AG20443 (cell line): ENCODE measurements at places on chromosomes 12 and 14.

DNA sequence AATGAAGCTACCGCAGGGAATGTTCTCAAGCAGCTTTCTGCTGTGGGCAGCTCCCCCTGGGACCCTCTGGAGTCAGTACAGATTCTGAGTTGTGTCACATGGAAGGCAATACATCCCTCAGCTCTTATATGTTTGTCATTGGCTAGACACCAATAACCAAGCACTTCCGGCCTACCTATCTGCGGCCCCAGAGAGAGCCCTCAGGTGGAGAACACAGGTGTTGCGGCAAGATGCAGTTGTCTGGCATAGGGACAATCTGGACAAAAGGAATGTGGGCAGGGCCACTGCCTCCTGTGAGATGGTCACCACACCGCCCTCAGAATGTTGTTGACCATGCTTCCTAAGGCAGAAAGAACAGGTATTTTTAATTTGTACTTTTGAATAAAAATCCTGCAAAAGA is 118.7 kb downstream of the BRMS1L start:
- DNase-seq, result no peak

- no peak for DNase-seq
These were observed 372.2 kb downstream of the RAD51B start for GRCh38 chr14:68191567-68192321.

DNA sequence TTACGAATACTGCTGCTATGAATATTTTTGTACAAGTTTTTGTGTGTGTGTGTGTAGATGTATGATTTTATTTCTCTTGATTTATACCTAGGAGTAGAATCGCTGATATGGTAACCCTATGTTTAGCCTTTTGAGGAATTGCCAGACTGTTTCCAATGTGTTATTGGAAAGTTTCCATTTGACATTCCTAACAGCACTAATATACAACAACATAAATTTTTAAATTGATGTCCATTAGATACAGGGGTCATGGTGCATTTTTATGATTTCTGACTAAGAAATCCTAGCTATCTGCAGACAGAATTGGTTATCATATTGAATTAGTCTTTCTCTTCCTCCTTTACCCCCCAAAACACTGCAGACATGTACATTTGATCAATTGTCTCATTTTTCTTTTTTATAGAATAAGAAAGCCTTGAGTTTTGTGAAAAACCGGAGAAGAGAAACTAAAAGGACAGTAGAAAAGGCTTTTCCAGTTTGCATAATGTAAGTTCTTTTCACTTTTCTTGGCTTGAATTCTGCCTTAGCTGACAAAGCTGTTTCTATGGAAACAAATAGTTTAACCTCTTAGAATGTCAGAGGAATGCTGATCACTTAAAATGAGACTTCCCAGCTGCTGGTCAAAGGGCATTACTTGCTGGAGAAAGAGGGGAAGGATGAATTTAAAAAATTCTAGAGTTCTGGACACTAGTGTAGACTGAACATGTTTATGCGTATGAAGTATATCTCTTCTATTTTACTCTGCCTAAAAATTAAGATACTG is 28.2 kb downstream of the PALS1 start:
- DNase-seq, result peak; percentile 79

DNA sequence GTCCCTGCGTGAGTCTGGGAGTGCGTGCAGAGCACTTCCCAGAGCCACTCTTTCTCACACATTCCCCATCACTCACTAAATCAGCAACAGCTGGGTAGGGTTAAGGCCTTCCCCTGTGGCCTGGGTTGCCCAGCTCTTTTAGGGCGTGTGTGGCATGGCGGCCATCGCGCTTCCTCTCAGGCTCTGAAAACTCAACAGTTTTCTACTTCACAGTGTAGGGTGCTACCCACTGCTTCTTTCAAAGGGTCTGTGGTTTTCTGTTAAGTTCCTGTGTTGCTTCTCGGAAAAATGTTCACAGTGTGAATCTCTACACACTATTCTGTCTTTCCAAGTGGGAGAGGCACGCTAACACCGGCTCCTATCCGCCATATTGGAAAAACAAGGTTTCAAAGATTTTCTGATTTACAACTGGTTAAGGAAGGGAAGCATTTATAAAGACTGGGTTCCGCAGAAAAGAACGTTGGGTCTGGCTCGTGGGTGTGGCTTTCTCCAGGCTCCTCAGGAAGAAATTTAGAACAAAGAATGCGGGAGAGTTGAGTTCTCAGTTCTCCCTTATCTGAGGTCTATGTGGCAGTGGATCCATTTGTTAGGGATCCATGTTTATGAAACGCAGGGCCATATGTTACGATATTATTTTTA is 34.9 kb upstream of the AEBP2 start:
- no peak for DNase-seq

GRCh38 chr12:2169940-2170339 is 117.2 kb downstream of the CACNA1C start:
- DNase-seq, result peak; percentile 55

DNA sequence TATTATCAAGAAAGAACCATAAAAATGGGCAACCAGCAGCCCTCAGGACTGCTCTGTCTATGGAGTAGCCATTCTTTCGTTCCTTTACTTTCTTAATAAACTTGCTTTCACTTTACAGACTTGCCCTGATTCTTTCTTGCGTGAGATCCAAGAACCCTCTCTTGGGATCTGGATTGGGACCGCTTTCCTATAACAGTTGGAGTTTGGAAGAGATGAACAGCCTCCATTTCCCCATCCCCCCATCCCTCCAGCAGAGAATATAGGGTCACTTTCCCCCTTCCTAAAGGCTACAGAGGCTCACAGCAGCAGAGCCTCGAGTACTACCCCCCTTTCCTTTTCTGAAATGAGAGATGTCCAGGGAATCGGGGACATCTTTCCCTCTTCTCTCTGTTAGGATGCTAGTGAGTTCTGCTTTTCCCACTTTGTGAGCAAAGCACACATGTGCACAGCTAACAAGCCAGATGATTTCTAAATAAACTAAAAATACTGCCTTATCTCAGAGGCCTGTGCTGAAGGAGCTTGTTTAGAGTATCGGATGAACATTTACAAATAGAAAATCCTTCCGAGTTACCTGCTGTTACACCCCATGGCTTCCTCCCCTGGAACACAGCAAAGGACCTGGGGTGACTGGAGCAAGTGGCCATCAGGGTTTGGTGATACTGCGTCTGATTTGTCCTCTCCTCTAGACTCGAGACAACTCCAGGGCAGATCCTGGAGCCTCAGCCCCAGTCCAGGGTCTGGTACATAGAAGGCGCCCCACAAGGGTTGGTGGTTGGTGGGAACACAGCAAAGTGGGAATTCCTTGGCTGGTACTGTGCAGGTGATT is 144.2 kb downstream of the SLC38A6 start:
- no peak for DNase-seq

DNA sequence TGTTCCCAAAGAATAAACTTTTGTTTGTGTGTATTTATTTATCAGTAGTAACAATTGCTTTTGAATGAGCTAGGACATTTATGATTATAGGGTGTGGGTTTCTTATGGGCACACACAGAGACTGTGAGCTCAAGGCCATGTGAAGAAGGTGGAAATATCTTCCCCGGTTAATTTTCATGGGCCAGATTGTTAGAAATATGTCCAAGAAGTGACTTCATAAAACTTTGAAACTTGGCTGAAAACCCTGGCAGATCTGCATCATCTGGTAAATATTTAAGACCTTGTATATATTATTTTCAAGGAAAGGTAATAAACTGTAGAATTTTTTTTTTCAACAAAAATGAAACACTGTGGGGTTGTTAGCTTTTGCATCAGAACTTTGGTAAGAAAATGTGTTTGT is 53.5 kb upstream of the RNU6-8 start:
- no peak for DNase-seq

- DNase-seq, result no peak
These were observed 171.2 kb downstream of the PCNX1 start for GRCh38 chr14:71078500-71078899.

- DNase-seq, result peak; percentile 14
These were observed 96.8 kb downstream of the TXNDC16 start for GRCh38 chr14:52455291-52456088.

DNA sequence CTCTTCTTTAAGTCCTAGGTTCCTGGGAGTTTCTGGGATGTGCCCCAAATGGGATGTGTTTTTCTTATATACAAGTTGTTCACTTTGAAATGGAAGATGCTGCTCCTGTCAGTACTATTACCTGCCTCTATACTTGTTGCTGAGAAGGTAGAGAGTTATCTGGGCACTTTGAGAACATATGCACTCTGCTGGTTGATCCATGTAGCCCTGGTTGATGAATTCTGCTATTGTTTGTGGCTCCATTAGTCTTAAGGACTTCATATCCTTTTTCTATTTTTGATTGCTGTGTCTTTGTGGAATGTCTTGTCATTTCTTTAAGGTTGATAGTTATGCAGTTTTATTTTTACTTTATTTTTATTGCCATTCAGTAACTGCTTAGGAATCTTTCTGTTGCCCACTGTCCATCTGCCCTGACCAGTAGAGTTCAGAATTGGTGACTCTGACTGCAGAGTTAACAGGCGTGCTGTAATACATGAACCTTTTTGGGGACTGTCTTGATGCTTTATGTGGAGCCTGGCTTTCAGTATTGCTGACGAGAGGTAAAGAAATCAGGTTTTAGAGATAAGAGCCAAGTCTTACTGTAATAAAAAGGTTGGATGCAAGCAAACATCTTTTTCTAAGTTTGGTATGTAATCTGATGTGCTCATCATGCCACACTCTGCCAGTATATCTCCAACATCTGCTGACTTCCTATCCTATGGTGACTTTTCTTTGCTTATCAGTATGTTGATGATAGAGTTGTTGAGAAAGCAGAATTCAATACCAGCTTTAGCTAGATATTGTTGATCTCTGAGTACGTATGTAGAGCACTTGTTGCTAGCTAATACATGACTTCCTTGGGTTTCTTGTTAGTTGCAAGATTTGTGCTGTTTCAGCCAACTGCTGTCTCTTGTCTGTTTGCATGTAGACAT is 1.6 kb downstream of the GMPR2 start:
- no peak for DNase-seq

DNA sequence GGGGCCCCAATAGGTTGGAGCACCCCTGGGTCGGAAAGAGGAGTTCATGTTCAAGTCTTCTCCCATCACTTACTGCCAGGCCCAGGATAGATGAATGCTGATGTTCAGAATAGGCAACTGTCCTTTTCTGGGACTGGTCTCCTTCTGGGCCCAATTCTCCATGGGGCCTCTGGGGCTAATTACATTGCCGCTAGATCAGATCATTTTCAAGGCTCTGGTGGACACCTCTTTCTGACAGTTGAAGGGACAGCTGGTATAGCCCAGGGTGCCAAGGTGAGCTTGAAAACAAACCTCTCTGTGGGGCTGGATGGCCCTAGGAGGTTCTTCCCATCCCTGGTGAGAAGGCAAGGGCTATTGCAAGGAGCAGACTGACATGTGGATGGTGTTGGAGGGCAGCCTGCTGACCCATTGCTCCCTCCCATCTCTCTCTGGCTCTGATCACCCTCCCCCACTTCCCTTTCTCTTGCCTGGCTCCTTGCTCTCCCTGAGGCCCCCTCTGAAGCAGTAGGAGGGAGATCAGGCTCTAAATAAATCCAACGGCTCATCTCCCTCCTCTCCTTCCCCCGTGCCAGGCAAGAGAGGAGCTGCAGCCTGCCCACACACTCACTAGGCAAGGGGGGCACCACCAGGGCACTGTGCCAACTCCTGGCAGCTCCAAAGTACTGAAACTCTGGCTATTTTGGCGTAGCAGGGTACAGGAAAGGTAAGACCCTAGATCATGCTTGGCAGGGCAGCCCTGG is 1.9 kb downstream of the CACNB3 start:
- no peak for DNase-seq

DNA sequence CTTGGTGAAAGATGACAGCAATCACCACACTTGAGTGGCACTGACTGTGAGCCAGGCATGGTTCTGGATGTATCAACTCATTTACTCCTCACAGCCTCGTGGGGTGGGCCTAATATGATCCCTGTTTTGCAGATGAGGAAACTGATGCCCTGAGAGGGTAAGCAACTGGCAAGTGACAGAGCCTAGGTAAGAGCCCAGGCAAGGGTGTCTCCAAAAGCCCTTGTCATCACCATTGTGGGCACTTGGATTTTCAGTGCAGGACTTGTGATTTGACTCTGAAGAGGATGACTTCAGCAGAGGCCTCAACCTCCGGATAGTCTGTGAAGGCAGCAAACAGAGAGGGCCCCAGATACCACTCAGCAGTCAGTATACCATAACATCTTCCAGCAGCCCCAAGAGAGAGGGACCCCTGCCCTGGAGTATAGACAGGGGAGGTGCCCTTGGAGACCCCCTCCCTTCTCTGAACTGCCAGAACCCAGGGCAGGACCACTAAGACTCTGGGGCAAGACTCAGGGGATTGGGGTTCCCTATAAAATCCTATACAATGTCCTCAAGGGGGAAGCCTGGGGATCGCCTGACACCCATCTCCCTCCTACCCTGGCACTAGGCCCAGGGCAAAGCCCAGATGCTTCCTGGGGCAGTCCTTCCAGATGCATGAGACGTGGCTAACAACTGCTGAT is 7.1 kb upstream of the KRT5 start:
- no peak for DNase-seq

GRCh38 chr12:58523360-58523759 is 396.9 kb downstream of the LRIG3 start:
- DNase-seq, result no peak

DNA sequence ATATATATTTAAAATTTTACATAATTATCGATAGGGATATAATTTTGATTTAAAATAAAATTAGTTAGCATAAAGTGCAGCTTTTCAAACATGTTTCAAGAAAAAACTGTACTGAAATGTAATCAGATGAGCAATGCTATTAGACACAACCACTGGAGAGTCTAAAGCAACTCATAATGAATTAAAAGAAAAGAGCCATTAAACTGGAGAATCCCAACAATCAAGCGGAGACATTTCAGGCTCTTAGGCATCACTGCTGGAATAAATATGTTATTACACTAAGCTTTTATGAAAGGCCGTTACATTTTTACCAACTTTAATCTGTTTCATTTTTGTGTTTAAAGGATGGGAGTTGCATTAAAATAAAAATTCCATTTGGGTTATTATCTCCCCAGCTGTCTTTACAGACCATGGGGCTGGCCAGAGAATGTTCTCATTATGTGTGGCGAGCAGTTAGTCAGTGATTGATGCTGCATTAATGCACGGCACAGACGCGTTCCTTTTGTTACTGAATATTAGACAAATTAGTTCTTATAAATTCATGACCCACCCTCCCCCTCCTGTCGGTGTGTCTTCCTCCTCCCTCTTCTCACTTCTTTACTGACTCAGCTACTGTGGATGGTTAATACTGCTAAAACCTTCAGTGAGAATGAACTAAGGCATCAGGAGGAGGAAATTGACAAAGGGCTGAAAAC is 156.8 kb downstream of the PDZRN4 start:
- DNase-seq, result no peak

- DNase-seq, result no peak
These were observed 26.4 kb downstream of the HCFC2 start for GRCh38 chr12:104090685-104091084.

DNA sequence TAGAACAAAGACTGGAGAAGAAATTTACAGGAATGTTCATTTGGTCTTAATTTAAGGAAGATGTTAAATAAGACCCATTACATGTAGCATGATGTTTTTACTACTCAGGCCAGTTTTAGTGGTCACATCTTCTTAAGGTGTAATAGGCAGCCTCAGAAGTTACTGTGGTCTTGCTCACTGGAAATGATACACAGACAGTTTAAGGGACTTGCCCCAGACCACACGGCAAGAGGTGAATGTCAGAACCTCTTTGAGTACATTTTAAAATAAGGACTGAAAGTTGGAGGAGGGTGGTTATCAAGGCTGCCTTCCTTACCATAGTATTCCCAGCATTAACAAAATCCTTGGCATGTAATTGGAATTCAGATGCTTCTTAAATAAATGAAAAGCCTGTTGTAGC is 37.9 kb downstream of the LRRK2 start:
- DNase-seq, result no peak
